ENCODE measurements at places on chromosomes 2 and 18.

- DNase-seq, result no peak
Observed at GRCh38 chr2:156309167-156309566, 23.4 kb downstream of the NR4A2 start.

- DNase-seq, result no peak
Observed at GRCh38 chr2:11057031-11057430, 98.2 kb upstream of the SLC66A3 start.

DNA sequence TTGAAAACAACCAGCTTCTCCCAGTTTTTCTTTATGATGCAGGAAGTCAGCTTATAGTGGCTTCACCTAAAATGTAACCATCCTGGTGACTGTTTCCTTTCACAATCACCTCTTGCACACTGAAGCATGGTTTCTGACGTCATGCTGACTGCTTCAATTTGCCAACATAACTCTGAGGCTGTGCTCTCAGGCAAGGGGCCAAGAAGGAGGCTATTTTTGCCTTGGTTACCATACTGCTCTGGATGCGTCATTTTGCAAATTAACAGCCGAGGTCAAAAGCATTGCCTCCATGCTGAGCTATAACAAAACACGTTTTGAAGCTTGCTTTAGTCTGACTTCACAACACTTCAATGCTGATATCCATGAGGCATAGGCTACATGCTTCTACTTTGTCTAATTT, 397.8 kb downstream of the METTL4 start:
- no peak for DNase-seq

DNA sequence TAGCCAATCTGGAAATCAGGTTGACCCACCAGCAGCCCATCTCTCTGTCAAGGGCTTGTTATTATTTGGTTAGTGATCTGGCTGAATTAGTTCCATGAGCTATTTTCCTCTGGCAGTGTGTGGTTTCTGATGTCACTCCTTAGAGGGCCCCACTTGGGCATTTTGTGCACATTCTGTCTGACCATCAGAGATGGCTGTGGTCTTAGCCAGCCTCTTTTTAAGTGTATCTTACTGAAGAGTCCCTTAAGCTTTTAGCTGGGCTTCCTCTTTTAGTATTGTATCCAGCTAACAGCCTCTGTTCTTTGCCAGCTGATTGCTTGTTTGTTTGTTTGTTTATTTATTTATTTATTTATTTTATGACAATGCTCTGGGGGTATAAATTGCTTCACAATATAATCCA, 951.1 kb upstream of the CNTNAP5 start:
- no peak for DNase-seq

DNA sequence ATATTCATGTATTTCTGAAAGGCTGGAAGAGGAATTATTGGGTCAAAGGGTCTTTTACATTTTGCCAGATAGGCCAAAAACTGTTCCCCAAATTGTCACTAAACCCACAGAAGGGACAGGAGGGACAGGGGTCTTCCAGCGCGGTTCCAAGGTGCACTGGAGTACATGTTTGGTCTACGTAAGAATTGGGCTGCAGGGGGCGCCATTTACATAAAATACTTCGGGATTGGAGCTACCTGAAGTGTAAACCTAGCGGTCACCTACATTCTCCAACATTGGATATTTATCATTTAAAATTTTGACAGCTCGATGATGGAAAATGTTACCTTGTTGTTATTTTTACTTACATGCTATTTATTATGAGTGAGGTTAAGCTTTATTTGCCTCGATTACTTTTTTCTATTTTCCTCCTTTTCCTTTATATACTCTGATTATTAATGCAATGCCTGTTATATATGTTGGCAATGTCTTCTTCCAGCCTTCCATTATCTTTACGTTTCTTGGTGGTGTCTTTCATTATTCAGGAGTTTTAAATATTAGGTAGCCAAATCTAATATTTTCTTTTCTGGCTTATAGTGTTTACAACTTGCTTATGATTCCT, 43.0 kb upstream of the RAB6C start:
- DNase-seq, result peak; percentile 24

GRCh38 chr2:132978840-132979239, 308.8 kb upstream of the LYPD1 start:
- no peak for DNase-seq

DNA sequence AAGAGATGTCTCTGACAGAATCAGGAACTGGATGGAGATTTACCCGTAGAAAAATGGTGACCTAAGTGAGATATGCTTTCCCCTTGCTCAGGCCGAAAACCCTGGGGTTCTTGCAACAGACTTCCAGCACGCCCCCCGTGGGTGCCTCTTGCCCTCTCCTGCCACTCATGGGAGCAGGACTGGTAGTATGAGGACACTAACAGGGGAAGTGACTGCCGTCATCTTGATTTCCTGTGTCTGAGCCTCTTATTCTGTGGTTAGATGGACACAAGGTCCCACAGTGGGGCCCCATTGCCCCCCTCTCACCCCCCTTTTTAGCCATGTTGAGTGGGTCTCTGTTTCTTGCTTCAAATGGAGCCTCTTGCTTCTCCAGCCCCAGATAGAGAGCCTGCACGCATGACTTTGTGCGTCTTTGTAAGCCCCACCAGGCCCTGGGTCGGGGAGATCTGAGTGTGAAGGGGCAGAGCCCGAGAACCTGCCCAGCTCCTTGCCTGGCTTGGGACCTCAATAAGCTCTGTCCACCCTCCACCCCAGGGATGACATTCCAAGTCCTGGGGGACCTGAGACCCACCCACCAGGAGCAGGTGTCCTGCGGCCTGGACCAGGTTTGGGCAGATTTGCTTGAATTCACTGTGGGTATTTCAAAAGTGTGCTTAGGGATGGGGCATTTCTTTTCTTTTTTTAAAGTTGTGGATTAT, 12.6 kb downstream of the GNLY start:
- no peak for DNase-seq

DNA sequence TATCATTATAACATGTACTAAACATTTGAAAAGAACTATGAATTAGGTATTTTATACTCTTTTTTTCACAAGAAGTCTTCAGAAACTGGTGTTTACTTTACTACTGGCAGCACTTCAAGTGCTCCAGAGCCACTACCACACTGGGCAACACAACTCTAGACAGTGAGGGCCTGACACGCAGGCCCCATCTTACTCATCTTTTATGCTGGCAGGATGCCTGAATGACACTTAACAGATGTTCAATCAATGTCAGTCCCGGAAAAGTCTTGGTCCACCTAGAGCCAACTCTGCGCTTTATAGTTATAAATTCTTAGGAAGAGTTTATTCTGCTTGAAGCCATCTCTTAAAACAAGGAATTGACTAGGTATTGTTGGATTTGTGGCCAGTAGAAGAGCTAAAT, 8.7 kb upstream of the WIPF1 start:
- no peak for DNase-seq

GRCh38 chr2:121519732-121520640, 10.7 kb upstream of the RNU4ATAC start:
- no peak for DNase-seq

DNA sequence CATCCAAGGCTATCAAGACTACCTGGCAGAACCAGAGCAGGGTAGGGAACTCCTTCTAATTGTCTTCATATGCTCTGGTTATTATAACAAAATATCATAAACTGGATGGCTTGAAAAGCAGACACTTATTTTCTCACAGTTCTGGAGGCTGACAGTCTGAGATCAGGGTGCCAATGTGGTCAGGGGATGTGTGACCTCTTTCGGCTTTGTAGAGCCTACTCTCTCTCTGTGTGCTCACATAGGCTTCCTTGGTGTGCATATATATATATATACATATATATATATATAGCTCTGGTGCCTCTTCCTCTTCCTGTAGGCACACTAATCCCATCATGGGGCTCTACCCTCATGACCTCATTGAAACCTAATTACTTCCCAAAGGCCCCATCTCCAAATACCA, 101.6 kb downstream of the ARL6IP6 start:
- no peak for DNase-seq

- DNase-seq, result peak; percentile 52
Observed at GRCh38 chr2:71385012-71385411, 53.4 kb downstream of the ZNF638 start.

- DNase-seq, result no peak
Observed at GRCh38 chr18:28669165-28669564, 492.2 kb upstream of the CDH2 start.

DNA sequence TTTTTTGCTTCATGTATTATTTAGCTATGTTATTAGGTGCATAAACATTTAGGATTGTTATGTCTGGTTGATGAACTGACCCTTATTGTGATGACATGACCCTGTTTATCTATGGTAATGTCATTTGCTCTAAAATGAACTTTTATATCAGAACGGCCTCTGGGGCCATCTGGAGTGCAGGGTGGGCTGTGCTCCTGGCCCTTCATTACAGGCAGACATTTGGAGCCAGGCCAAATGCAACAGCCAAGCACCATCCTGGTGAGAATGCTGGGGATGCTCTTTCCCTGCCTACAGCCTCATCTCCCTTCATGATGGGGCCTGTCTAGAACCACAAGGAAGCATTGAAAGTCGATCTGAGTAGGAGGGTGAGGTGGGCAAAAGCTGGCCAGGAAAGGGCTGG, 38.0 kb downstream of the HJURP start:
- no peak for DNase-seq

DNA sequence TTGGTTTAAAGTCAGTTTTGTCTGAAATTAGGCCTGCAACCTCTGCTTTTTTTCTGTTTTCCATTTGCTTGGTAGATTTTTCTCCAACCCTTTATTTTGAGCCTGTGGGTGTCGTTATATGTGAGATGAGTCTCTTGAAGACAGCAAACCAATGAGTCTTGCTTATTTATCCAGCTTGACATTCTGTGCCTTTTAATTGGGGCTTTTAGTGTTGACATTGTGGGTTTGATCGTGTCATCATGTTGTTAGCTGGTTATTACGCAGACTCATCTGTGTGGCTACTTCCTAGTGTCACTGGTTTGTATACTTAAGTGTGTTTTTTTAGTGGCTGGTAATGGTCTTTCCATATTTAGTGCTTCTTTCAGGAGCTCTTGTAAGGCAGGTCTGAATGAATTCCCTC, 18.8 kb downstream of the TMEM87B start:
- DNase-seq, result no peak

All from muscle of back (tissue), 13 donors.